Common myeloid progenitor, CD34-positive (primary cell): ENCODE measurements at places on chromosomes 16 and 17.

DNA sequence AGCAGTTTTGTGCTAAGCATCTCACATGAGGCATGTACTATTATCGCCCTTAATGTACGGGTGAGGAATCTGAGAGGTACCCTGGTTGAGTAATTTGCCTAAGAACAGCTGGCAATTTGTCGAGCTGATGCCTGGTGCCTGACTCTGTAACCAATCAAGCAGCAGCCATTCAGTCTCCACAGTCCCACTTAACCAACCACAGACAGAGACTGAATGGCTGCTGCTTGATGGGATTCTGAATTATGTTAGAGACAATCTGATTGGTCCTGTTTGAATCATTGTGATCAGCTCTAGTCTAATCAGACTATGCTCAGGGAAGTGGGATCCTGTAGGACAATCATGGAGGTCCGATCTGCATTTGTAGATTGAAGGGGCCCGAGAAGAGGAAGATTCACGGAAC is 447.0 kb downstream of the SHISA9 start:
- DNase-seq = no peak

DNA sequence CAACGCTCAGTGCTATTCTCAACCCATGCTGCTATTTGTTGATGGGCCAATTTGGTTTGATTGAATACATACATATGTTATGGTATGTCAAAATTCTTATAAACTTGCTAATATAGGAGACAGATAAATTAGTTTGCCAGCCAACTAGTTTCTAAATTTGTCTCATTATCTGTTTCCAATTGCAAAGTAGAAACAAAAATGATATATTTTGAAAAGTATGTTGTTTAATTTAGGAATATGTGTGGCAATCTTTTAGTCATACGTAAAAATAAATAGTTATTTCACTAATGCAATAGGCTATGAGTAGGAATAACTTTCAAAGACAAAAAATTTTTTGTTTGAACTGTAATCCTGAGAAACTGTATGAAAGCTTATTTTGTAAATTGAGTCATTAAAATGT is 210.6 kb upstream of the KCNJ16 start:
- no peak for DNase-seq

DNA sequence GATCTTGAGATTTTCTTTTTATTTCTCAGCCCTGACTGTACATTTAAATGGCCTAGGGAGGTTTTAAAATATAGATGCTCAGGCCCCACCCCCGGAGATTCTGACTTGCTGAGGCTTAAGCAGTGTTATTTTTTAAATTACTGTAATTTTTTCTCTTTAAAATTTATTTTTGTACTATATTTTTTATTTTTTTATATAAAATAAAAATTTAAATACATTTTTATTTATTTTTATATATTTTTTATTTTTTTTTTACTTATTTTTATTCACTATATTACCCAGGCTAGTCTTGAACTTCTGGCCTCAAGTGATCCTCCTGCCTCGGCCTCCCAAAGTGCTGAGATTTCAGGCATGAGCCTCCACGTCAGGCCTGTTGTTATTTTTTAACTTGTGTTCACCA is 83.3 kb downstream of the KATNIP start:
- no peak for DNase-seq

DNA sequence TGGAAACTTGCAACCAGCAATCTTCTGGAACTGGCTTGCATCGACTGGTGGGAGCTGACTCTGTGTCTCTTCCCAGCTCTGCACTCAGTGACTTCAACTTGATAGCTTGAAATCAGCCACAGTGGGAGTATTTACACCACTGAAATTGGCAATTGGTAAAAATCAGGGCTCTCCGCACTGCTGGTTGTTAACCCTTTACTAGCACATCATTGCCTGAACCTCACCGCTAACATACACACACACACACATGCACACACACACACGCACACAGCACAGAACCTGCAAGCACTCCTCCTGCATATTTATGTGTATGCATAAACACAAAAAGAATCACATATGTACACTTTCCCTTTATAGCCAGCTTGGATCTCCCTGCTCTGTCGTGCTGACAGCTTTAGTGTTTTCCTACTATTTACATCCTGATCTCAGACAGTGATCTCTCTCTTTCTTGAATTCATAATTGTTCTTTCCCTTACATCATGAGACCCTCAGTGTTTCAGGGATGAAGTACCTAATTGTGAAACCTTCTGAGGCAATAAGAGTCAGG is 7.9 kb upstream of the TMIGD1 start:
- no peak for DNase-seq

DNA sequence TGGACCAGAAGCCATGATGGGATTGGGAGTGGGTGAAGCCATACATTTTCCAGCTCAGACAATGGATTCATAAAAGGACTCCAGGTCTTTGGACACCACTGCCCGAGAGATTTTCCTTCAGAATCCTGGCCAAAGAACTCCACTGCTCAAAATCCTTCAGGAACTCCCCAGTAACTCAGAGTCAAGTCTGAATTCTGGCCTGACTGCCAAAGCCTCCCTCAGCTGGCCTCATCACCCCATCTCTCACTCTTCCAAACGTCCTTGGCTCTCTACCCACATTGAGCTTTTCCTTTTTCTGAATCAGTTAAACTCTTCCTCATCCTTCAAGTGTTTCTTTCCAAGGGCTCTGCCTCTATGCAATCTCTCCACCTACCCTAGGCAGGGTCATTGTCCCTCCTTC is 1.2 kb upstream of the SEPTIN1 start:
- no peak for DNase-seq

DNA sequence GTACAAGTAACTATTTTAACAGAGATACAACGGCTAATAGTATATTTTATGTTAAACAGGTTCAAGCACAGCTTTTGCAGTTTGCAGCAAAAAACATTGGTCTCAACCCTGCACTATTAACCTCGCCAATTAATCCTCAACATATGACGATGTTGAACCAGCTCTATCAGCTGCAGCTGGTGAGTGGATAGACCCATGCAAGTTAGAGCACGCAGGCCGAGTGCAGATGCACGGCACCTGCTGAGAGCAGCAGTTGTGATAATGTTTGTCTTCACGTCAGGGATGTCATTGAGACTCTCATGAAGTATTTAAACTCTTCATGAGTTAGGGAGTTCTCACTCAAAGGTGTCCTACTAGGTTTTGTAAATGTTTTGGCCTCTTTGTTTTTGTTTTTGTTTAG is 45.6 kb downstream of the TMC6 start:
- DNase-seq = no peak

GRCh38 chr17:69170377-69170776 is 28.7 kb upstream of the ABCA6 start:
- DNase-seq = peak; percentile 86
